ENCODE measurements at places on chromosomes 1 and 21. TPM values are rescaled to one million over a fixed set of nuclear protein-coding genes. Genes with fewer than 3 reads are reported as not detected.

Gene COL18A1
- 60.7 TPM for total RNA-seq

Gene INAVA
- total RNA-seq, result not detected

- DNase-seq, result no peak
Measured at GRCh38 chr1:179091691-179092165, 9.9 kb downstream of the TOR3A start.

GRCh38 chr21:34182436-34182835 is 109.1 kb downstream of the MRPS6 start:
- no peak for DNase-seq

DNA sequence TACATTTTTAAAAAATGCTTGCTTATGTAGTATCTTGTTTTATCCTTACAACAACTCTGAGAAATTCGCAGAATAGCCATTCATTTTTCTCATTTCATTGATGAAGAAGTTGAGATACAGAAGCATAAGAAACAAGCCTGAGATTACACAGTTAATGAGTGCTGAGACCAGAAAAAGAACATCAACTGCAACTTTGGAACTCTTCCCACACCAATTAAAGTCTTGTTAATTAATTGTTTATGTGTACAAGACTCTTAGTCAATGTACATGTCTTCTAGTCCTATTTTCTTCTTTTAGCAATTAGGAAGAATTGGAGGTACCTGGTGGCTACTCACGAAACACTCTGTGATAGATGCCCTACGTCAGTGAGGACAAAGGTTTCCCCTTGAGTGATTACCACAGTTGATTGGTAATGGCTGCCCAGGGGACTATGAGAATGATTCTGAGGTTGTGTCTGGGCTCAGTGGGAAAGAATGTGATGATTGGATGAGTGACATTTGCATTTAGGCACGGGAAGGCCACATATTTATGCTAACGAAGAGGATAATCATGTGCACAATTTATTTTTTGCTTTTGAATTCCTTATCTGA is 187.4 kb upstream of the KCNK2 start:
- no peak for DNase-seq

- DNase-seq, result no peak
Measured at GRCh38 chr1:151352021-151352718, 5.1 kb upstream of the RFX5 start.

- no peak for DNase-seq
Measured at GRCh38 chr1:194347200-194347599, 1160.8 kb upstream of the B3GALT2 start.

Gene PDZK1
- 0.16 TPM for total RNA-seq

DNA sequence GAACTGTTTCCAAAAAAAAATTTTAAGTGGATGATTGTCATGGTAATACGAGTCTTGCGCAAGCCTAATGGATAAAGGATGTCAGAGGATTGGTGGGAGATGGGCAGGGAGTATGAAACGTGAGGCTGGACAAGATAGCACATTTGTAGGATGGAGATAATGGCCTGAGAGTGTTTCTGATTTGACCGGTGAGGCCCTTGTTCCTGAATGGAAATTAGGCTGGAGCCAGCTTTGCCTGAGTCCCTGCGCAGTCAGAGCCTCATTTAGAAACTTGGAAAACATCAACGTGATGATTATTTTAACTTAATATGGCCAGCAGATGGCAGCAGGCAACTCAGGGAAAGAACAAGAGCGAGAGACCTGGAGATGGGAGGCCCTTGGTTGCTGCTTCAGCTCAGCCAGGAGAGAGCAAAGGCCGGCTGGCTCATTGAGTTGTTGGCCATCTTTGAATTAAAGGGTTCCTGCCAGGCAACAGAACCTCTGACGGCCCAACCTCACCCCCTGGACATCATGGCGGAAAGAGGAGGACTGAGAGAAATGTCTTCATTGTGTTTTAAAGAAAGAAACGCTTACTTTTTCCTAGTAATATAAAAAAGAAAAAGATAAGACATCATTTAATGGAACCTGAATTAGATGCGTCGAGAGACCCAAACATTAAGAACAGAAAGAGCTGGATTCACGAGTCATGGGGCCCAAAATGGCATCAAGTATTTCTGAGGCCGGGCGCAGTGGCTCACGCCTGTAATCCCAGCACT is 80.3 kb downstream of the SELENOF start:
- peak; percentile 32 for DNase-seq

- DNase-seq, result peak; percentile 20
Measured at GRCh38 chr1:203440771-203441170, 34.8 kb upstream of the PRELP start.

Gene SLAMF7
- total RNA-seq, result 14.8 TPM

DNA sequence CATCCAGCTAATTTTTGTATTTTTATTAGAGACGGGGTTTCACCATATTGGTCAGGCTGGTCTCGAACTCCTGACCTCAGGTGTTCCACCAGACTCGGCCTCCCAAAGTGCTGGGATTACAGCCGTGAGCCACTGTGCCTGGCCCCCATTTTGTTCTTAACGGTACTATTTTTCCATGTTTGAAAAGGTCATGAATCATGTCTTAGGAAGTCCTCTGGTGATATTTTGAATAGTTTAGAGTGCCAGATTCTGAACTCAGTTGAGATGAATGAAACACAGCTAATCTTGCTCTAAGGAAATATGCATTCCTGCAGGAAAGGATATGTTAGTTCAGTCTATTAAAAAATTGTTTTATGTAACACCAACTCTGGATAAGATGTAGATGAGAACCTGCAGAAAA is 62.6 kb upstream of the ATP2B4 start:
- DNase-seq, result no peak

DNA sequence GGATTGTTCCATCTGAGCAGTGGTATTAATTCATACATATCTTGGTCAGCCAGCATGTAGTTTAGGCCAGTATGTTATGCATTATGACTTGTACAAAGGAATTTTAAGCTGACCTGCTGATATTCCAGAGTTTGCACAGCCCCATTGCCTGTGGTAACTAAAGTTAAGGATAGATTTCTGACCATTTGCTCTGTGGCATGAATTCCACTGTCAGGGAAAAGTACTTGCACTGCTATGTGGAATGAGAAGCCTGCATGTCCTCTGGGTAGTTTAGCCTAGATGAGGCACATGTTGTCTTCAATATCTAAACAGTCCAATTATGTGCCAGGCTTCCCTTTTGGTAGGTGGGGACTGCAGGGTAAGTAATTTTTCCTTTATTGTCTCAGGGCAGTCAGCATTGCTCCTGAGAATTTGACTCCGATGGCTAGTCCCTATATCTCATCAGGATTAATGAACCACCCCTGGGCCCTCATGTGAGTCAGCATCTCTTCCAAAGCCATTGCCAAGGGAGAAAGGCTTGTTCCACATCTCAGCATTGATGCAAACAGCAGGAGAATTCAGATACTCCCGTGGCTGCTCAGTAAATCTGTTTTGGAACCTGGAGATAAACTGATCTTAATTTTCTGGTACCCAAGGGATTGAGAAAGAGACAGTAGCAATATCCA is 30.2 kb downstream of the NEK7 start:
- no peak for DNase-seq

DNA sequence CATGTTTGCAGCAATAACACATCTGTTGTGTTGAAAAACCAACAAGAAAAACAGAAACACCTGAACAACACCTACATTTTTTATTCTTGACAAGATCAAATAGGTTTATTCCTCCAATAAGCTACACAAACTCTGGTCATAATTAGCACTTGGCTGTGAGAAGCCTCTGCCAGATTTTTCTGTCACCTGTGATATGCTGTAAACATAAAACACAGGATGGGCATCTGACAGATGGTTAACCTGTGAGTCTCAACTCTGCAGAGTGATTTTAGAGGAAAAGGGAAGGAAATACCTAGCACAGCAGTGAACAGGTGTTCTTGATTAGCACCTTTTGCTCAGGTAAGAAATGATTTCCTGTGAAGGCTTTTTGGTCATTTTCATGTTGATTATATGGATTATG is 175.4 kb upstream of the COA6 start:
- DNase-seq, result no peak

Gene RSBN1
- total RNA-seq, result 36.8 TPM

- DNase-seq, result no peak
Measured at GRCh38 chr1:239125027-239125426, 261.3 kb upstream of the CHRM3 start.

- no peak for DNase-seq
Measured at GRCh38 chr1:33078030-33078591, 2.8 kb upstream of the AZIN2 start.

DNA sequence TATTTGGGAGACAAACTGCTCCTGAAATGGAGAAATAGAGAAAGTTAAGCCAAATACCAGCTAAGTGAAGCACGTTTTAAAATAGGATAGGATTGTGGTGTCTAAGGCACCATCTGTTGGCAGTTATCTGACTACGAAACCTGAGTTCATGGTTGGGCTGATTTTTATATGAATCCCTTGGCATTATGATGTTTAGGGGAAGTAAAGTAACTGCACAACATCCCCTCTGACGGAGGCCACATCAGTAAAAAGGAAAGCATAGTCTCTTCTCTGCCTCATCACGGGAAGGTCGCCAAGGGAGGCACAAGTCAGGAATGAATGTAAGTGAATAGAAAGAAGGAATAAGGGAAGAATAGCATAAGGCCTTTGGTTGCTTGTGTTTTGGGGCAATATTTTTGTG is 128.0 kb downstream of the PRRX1 start:
- DNase-seq, result no peak

Gene BATF3
- not detected for total RNA-seq

DNA sequence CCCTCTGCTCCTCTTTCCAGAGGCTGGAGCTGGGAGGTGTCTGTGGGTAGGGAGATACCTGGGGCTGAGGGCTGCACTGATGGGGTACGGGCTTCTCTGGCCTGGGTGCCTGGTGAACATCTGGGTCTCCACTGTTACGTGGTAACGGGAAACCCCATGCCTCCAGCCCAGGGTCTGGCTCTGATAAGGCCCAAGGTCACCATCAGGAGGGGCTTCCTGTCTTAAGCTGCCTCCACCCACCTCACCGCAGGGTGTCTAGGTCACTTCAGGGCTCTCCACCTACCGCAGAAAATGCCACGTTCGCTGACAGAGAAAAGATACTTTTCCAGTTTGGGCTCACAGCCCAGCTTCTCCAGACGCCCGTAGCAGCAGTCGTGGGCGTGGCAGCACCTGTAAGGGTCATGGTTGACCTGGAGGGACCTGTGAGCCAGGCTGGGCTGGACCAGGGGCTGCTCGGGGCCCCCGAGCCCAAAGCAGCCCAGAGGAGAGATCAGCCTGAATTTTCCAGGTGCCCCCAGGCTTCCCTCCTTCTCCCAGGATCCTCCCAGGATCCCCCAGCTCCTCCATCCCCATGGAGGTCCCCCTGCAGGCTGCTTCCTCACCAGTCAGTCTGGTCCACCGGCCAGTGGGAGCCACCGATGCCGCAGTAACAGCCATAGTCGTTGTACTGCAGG is 1.3 kb downstream of the PLA2G2E start:
- no peak for DNase-seq

- DNase-seq, result no peak
Measured at GRCh38 chr1:178055093-178055492, 38.8 kb upstream of the RASAL2 start.

GRCh38 chr1:172952516-172952915 is 98.2 kb downstream of the TNFSF18 start:
- no peak for DNase-seq

DNA sequence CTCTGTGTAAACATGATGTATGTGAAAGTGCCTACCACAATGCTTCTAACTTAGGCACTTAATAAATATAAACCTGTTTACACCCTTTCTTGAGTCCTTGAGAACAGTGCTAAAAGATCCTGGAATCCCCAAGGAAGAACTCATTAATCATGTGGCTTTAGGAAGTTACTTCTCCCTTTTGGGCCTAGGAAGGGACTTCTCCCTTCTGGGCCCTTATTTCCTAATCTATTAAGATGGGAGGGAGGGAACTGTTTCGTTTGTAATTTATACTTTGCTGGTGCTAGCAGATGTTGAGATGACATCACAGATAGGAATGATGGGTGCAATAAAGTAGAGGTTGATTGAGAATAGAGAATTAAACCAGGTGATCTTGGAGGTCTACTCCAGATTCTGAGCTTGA is 1.2 kb downstream of the BTF3L4 start:
- peak; percentile 9 for DNase-seq

GRCh38 chr1:109717729-109718128 is 5.7 kb downstream of the GSTM5 start:
- no peak for DNase-seq

DNA sequence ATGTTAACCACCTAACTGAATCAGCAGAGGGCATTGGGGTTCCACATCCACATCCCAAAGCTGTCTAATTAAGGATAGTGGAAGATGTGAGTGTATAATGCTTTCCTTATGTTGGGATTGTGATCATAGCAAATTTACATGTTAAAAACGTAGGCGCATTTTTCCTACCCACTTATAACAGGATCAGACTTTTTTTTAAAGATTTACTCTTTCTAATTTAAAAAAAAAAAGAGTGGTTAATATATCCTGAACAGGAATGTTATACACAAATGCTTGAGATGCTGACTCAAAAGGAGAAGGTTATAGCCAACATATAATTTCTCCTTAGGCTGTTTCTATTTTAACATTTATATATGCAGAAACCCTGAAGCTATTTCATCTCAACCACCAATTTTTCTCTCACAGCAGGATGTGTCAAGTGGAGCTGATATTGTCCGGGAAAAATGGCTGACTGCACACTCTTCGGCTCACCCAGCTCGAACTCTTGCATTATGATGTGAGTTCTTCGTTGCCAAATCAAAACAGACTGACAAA is 40.3 kb downstream of the RGS5 start:
- DNase-seq, result no peak

DNA sequence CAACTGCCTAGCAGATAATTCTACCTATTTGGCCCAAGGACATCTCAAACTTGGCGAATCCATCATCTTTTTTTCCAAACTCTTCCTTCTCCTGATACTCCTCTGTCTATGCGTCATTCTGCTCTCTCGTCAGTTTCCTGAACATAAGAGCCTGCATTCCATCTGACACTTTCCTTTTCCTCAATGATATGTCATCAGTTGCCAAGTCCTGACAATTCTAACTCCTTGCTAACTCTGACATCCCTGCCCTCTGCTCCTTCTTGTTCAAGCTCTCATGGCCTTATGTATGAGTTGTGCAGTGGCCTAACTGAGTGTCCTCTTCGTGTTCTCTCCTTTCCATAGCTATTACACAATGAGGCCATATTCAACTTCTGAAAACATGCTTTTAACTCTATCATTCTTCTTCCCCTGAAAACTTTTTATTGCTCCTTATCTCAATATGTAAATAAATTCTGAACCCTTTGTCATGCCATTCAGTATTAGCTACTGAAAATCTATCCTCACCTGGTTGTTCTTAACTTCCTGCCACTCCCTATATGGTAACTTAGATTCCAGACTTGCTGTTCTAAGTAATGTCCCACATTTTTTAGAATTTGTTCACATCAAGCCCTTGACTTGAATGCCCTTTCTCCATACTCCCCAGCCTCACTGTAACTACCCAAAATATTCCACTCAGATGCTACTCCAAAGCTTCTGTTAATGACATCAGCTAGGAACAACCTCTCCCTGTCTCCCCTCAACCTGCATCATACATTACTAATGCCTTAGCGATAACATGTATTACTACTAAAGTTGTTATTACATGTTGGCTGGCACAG is 11.5 kb downstream of the PALMD start:
- no peak for DNase-seq
